Esophagus muscularis mucosa (tissue), 4 donors: ENCODE measurements at places on chromosomes 16 and 17. TPM values are rescaled to one million over a fixed set of nuclear protein-coding genes. Genes with fewer than 3 reads are reported as not detected.

Gene TMEM100
- 9.4 TPM for total RNA-seq

Gene GNG13
- total RNA-seq: not detected

Gene KRTAP3-2
- total RNA-seq: not detected

Gene CYB5B
- total RNA-seq: 31.2 TPM

Gene AXIN2
- 56.6 TPM for total RNA-seq

Gene CALB2
- 1.7 TPM for total RNA-seq

Gene TEKT5
- not detected for total RNA-seq

Gene TEX19
- not detected for total RNA-seq

Gene AIPL1
- not detected for total RNA-seq

GRCh38 chr16:75219838-75220237 is 1.1 kb downstream of the CTRB1 start:
- DNase-seq: no peak

DNA sequence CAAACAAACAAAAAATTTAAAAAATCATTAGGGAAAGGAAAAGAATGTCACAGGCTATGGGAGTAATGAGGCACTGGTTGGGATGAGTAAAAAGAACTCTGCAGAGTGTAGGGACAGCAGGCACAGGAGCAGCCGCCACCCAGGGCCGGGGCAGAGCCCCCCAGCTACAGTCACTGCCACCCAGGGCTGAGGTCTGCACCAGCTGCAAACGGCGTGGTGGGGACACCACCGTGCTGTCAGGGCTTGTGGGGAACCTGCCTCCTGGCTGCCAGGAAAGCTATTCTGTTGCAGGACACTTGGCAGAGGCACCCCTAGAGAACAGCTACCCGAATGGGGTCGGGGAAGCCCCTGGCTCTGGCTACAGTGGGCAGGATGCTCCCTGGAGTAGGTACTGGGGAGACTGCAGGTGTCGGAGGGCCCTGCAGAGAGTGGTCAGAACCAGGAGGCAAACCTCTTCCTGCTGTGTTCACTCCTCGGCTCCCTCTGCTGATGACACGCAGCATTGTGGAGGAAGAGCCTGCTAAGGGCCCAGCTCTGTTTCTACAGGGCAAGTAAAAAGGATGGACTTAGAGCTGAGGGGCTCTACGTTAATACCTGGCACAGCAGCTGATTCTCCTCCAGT is 32.3 kb upstream of the CAPN15 start:
- DNase-seq: no peak

- DNase-seq: no peak
Measured at GRCh38 chr17:32943647-32944191, 15.8 kb downstream of the TMEM98 start.

- no peak for DNase-seq
Measured at GRCh38 chr17:33291248-33292200, 1.6 kb downstream of the ASIC2 start.

DNA sequence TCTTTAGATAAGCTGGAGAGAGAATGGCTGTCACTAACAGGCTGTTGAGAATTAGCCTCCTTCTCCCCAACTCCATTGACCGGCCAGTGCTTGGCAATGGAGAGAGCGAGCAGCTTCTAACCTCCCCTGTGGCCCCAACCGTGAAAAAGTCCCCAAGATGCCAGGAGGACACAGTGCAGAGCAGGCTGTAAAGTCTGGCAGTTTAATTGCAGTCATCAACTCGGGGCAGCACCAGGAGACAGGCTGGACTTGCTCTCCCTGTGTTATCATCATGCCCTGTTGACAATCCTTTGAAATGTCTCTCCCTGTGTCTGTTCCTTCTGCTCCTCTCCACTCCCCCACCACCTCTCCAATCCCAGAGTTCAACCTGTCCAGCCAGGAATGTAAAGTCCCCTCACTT is 705 bp upstream of the CDRT4 start:
- no peak for DNase-seq

GRCh38 chr17:63681530-63681929 is 18.4 kb downstream of the LIMD2 start:
- no peak for DNase-seq

DNA sequence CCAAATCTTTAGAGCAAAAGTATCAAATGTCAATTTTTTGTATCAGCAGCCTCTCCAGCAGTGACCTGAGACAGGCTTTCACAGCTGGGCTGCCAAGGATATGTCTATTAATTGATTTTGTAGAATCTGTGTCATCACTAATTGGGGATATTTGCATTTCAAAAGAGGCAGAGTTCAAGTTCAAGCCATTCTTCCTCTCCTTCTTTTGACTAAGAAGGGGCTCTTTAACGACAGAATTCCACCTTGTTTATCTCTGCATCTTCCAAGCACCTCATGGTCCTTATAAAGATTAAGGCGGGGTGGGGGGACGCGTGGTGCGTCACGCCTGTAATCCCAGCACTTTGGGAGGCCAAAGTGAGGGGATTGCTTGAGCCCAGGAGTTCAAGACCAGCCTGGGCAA is 15.2 kb upstream of the BHLHA9 start:
- DNase-seq: no peak

GRCh38 chr16:67936124-67936879 is at the start of gene PSMB10:
PSMB10 (minus strand) TSS chr16:67936850; CDS start chr16:67936749, 101 bp downstream.
- no peak for DNase-seq

DNA sequence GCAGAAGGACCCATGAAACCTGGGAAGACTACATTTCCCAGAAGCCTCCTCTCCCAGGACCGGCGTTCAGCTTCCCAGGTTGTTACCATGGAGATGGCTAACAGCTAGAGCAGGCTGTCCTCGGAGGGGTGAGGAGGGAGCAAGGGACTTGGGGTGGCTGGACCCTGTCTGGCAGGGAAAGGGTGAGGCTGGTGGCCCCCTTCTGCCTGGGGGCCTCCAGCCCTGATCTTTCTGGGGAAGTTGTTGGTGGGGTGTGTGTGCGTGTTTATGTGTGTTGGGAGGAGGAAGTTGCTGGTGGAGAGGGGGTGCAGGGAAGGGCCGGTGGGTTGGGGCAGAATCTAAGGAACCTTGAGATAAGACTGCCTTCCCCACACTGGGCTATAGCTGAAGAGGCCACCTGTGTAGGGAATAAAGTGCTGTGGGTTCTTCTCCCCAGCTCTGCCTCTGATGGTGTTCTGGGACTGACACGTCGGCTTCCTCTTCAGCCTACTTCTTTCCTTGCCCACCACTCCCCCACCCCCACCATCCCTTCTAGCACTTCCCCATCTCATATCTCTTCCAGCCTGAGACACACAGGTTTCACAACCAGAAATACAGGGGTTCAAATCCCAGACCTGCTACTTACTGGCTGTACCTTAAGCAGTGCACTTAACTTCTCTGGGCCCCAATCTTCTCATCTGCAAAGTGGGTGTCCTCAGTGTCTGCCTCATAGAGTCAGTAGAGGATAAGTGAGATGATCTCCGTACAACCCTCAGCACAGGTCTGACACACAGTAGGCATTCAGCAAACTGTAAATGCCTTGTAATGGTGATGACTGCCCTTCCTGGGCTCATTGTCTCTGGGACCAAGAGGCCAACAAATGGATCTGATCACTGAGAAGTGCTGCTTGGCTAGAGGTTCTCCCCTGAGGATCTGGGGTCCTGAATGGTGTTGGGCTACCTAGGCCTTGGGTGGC is at the start of gene DRC7:
TSS of gene DRC7 (plus strand) at position 82 of the 955 bp plus-strand sequence. CDS start 3,144 bp downstream, outside the sequence.
- no peak for DNase-seq

DNA sequence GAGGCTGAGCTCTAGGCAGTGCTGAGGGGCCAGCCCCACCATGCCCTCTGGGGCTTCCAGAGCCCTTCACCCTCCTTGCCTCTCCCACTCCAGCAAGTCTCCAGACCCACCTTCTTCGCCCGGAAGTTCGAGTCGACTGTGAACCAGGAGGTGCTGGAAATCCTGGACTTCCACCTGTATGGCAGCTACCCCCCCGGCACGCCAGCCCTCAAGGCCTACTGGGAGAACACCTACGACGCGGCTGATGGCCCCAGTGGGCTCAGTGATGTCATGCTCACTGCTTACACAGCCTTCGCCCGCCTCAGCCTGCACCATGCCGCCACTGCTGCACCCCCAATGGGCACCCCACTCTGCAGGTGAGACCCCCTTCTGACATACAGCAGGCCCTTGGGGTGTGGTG is 10.5 kb downstream of the XYLT2 start:
- DNase-seq: no peak

DNA sequence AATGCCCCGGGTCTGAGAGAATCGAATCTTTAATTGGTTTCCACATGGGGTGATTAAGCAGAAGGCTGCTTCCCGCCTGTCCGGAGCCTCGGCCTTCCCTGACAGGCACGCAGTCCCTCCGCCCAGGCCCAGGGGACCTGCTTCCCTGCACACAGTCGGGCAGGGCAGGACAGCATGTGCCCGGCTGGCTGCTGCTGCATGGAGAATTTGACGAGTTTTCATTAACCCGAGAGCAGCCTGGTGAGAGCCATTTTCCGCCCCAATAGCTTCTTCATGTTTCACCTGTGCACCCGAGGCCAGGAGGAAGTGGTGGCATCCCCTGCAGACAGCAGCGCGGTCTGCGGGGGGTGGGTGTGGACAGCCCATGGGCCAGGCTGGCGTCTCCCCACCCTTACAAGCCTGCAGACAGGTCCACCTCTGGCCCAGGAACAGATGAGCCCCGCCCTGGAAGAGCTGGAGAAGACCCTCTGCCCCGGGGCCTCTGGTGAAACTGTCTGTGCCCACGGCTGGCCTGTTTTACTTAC is 67.0 kb downstream of the KLHDC4 start:
- DNase-seq: no peak

DNA sequence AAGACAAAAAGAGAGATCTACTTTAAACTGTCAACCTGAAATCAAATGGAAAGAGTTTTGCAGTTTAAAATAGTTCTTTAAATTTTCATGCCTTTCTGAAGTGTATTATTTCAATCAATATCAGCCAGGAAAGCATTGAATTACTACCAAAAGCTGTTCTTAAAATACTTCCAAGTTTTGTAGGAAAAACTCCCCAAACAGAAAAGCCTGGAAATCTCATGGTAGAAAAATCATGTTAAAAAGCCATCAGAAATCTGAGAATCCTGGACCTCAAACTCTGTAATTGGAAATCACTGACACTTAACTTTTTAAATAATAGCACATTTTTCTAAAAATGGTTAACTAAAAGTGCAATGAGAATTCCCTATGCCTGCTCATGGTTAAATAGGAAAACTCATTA is 63.3 kb upstream of the CNTNAP4 start:
- no peak for DNase-seq

DNA sequence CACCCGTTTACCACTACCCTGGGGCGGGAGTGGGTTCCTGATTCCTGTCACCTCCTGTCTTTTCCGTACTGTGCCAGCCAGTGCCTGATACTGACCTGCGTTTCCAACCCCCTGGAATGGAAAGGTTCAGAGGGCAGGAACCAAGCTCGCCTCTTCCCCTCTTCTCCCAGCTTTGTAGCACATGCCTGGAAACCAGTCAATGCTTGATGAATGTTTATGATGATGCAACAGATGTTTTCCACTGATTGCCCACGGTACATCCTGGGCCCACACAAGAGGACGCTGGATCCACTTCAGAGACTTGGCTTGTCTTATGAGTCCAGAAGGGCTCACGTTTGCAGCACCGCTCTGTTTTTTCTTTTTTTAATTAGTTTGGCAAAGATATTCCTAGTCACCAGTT is 262.0 kb downstream of the CPPED1 start:
- no peak for DNase-seq

DNA sequence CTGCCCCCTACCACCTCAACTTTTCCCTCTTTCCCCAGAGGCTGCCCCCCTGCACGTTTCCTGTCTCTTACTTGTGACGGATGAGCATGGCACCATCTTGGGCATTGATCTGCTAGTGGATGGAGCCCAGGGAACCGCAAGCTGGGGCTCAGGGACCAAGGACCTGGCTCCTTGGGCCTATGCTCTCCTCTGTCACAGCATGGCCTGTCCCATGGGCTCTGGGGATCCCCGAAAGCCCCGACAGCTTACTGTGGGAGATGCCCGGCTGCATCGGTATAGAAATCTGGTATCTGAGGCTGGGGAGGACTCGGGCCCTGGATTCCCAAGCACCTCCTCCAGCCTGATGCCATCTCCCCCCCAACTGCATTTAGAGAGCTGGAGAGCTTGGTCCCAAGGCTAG is 1.8 kb upstream of the CXCL16 start:
- DNase-seq: no peak

DNA sequence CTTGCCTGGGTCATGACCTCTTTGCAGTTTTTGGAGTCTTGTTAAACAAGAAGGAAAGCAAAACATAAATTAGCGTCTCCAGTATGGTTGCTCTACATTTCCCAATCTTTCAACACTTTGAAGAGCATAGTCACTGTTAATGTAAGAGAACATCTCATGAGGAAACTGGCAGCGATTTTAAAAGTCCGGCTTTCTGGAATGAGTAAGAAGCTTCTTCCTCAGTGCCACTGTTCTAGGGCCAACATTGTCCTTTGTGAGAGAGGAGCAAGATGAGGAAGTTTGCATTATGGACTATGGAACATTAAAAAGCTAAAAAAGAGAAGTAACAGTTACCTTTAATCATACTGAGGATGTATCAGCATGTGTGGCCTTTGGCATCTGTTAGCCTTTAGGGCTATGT is 73.1 kb downstream of the WNT3 start:
- no peak for DNase-seq

GRCh38 chr16:73214825-73215677 is 167.1 kb upstream of the ZFHX3 start:
- no peak for DNase-seq

DNA sequence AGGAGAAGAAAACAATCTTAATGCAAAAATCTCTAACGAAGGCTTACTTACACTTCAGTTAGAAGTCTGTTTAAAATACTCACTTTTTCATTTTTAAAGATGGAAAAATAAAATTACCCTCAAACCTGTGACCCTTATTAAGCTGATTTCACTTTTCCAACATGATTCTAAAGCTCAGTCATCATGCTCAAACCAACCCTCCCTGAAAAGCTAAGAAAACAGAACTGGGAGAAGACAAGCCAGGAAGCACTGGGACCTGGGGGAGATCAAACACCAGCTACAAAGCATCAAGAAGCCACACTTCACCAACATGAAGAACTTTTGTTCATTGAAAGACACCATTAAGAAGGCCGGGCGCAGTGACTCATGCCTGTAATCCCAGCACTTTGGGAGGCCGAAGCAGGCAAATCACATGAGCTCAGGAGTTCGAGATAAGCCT is 88.8 kb downstream of the LITAF start:
- no peak for DNase-seq
